ENCODE measurements at places on chromosomes 4 and X.

DNA sequence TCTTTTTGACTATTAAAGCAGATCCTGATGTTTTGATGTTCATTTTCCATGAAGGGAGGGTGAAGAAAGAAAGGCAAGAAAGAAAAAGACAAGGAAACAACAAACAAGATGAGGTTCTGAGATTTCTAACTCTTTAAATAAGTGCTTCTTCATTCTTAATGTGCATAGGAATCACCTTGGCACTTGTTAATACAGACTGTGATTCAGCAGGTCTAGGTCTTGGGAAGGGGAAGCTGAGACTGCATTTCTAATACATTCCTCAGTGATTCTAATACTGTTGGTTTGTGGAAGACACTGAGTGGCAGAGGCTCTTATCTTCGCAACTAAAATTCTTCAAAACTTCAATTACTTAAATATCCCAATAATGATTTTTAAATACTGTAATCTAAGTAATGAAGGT is 95.2 kb upstream of the NAP1L5 start:
- no peak for DNase-seq

DNA sequence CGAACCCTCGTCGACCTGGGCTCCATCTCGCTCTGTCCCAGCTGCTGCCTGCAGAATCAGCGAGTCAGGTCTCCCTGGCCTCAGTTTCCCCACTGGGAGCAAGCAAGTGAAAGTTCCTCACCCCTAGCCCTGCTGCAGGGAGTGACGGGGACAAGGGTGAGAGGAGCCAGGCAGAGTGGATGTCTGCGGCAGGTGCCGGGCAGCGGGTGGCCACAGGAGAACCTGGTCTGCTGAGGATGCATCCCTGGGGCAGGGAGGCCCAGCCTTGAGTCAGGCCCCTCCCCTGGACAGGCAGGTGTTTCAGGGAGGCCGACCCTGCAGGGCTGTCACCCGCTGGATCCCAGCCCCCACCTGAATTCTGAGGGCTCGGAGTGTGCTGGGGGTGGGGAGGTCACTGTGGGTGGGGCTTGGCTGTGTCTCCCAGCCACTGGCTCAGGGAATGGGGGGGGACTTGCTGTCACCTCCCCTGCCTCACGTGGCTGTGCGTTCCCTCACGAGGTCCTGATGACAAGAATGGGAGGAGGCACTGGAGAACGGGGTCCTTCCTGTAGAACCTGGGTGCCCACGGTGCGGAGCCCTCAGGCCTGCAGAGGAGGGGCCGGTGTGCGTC is 33.2 kb downstream of the LRPAP1 start:
- no peak for DNase-seq

GRCh38 chr4:37890801-37891259 is at the start of gene TBC1D1:
Gene TBC1D1, plus strand, starts transcription at chr4:37891084. Its CDS starts 11,012 bp downstream, at chr4:37902096.
- DNase-seq = no peak

DNA sequence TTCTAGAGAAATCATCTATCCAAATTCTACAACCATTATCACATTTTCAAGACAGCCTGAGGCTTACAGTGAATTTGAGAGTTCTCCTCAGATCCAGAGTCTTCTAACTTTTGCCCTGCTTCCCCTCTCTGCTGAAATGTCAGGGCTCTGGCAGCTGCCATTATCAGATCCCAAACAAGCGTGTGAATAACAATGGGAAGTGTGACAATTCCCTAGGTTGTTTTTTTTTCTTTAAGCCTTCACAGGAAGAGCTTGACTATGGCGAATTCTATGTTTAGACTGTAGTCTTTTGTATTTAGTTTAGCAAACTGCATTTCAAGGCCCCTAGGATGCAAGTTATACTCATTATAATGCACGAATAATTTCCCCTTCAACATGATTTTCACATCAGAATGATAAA is 61.3 kb upstream of the KDR start:
- DNase-seq = no peak

DNA sequence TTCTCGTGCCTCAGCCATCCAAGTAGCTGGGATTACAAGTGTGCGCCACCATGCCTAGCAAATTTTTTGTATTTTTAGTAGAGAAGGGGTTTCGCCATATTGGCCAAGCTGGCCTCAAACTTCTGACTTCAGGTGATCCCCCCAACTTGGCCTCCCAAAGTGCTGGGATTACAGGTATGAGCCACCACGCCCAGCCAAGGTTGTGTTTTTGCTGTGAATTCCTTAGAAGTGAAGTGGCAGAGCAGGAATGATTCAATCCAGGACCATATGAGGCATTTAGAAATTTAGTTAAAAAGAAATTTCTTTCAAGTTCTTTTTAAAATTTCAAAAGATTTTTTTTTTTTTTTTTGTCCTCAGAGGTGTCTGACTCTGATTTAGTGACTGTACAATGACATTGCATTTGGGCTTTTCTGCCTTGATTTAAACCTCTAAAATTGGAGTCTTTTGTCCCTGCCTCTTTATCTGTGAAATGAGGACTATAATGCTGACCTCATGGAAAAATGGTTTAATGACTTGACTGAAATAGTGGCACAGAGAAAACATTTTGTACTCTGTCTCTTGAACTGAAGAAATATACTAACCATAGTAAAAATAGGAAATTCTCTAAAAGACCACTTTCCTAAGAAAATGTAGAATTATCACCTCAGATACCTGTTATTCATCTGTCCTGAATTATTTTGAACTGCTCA is 59.9 kb downstream of the CXCL13 start:
- no peak for DNase-seq

DNA sequence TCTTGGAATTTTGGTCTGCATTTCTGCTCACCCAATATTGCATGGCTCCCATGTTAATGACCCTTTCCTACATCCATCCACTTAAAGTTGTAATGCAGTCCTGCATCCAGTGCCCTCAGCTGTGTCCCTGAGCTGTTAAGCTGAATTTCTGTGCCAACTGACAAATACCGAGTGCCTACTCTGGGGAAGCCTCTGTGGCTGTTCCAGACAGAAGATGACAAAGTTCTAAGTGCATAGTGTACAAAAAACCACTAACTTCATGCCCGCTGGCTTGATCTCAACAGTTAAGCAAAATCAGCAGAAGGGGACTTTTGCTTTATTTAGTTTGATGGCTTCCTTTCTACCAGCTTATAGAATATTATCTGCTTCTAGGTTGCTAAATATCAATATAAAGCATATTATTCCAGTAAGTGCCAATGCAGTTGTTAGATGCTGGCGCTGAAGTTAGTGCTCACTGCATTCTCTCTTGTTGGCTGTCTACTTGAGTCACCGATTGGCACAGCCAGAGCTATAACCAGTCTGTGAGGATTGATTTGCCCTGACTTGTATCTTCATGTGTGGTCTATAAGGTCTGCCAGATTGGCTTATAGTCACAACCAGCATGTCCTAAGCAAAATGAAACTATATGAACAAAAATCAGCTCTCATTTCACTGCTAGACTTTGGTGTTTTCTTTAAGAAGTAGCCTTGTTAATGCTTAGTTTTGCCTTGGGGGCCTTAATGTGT is 98.9 kb downstream of the KLHL8 start:
- DNase-seq = no peak

DNA sequence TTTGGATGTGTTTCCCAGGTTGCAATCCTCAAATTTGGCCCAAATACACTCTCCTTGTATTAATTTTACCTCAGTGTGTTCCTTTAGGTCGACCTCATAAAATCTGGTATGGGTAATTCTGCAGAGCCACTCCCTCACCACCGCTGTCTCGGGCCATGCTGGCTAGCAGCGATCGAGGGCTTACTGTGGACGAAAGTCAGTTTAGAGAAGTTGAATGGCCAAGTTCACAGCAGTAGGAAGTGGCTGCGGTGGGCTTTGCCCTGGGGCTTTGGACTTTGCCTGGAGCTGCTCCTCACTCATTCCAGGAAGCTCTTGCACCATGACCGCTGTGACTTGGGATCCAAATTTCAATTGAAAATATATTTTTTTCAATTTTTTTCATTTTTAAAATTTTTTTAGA is 19.6 kb downstream of the TMEM187 start:
- no peak for DNase-seq

GRCh38 chr4:108811486-108811885 is 48.6 kb upstream of the ETNPPL start:
- DNase-seq = no peak

DNA sequence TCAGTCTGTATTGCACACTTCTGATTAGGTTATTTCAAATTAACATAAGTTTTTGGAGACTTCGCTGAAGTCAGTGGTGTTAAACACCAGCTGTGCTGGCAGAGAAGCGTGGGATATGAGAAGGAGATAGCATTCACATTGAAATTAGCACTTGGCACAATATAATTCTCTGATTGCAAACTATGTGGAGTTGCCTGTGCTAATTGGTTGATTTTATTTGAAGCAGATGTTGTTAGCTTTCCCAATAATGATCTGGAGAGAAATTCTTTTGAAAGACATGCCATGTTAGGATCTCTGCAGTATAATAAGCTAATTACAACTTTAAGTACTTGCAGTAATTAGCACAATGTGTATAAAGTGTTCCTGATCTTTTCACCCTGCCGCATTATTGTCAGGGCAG is 367.4 kb upstream of the ARX start:
- DNase-seq = no peak

- DNase-seq = no peak
Observed at GRCh38 chr4:142558851-142559250, 287.2 kb downstream of the INPP4B start.

GRCh38 chrX:9644335-9644734 is 121.3 kb downstream of the GPR143 start:
- DNase-seq = no peak

GRCh38 chrX:19162851-19163250 is 40.6 kb upstream of the ADGRG2 start:
- DNase-seq = no peak

DNA sequence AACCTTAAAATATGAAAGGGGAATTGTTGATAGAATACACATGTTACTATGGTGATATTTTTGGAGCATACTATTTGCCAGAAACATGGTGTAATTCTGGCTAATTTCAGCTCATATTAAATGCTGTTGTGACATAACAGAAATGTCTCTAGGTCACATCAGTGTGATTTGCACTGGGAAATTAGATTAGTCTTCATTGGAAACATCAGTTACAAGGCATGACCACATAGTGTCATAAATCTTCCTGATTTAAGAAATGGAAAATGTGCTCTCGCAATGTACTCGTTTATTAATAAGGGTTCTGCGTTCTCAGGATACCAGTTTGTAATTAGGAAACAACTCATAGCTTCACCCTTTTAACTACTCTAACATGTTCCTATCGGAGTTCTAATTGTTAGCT is 72.9 kb upstream of the GYPA start:
- DNase-seq = no peak

GRCh38 chr4:14545807-14546206 is 456.5 kb upstream of the CPEB2 start:
- DNase-seq = no peak

- DNase-seq = no peak
Observed at GRCh38 chrX:16312761-16313623, 145.7 kb downstream of the MAGEB17 start.
